ENCODE measurements at places on chromosomes 7 and 10. TPM values are rescaled to one million over a fixed set of nuclear protein-coding genes. Genes with fewer than 3 reads are reported as not detected.
A peak's percentile ranks its signal among the peaks of the same experiment; 100 is the strongest.

The CALY gene
- total RNA-seq, result not detected

The RAPGEF5 gene
- 85.1 TPM for total RNA-seq

The WDFY4 gene
- total RNA-seq, result 44.4 TPM

- no peaks in the 10 kb centered on the region for H3K27me3 ChIP-seq
- no peaks in the 10 kb centered on the region for H3K4me1 ChIP-seq
- H3K36me3 ChIP-seq, result no peaks in the 10 kb centered on the region
Measured at GRCh38 chr7:136027160-136027559, 50.0 kb upstream of the MTPN start.

DNA sequence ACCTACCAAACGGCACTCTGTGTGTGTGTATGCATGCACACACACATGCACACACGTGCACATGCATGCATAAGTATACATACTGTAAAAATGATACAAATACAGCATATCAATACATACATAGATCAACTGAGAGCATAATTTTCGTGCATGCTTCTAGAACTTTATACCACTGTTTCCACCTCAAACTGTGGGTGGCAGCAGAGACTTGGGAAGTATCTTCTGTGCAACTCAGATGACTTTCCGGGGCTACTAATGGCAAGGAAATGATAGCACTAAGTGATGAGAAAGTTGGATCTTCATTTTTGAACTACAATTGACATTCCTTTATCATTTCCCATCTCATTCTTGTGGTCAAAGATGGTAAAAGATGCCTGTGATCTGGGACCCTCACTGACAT, 570.7 kb downstream of the REEP3 start:
- no peaks in the 10 kb centered on the region for H3K4me1 ChIP-seq
- H3K4me3 ChIP-seq, result no peak overlapping the region
- no peak for DNase-seq

- DNase-seq, result peak; percentile 30
- no peak overlapping the region for H3K4me3 ChIP-seq
- peaks cover 58% of the 10 kb centered on the region for H3K27me3 ChIP-seq
- no peaks in the 10 kb centered on the region for H3K4me1 ChIP-seq
- no peaks in the 10 kb centered on the region for H3K36me3 ChIP-seq
Measured at GRCh38 chr7:1651031-1651446, 19.0 kb upstream of the ELFN1 start.

DNA sequence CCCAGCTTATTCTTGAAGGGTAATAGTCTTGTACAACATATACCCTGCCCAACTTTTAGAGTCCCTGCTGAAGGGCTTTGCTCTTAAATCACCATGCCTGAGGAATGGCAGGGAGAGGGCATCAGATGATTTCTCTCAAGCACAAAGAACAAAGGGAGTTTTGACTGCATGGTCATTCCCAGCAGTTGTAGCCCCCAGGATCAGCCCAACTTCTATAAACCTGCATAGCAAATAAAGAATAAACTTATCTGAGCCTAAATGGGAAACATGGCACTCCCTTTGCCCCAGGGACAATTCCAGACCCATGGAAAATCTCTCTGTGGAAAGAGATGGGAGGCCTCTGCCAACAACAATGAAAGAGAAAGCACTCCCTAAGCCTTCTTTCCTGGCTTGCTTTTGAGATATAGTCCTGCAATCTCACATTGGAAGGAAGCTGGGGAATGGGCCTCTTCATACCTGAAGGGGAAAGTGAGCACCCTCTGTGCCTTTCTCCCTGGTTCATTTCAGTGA, 18.7 kb downstream of the CADPS2 start:
- no peak for DNase-seq
- H3K27me3 ChIP-seq, result no peaks in the 10 kb centered on the region
- no peaks in the 10 kb centered on the region for H3K36me3 ChIP-seq
- H3K27ac ChIP-seq, result no peak overlapping the region
- no peaks in the 10 kb centered on the region for H3K4me1 ChIP-seq

DNA sequence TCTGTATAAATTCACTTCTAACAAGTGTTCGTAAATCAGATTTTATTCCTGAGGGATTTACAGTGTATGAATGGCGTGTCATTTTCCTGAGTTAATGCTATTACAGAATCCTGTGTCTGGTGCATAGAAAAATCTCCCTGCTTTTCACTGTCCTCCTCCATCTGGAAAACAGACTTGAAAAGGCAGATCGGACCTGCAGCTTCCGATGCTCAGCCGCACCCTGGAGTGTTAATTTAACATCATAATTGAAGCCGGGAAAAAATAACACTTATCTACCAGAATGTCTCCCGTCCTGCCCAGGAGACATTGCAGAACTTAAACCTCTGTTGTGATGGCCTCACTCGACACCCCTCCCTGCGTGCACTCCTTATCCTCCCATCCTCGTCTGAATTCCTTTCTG, 442.1 kb upstream of the FOXK1 start:
- H3K36me3 ChIP-seq, result no peaks in the 10 kb centered on the region
- no peak overlapping the region for H3K27ac ChIP-seq
- no peaks in the 10 kb centered on the region for H3K27me3 ChIP-seq
- no peak for DNase-seq
- H3K4me3 ChIP-seq, result no peak overlapping the region

DNA sequence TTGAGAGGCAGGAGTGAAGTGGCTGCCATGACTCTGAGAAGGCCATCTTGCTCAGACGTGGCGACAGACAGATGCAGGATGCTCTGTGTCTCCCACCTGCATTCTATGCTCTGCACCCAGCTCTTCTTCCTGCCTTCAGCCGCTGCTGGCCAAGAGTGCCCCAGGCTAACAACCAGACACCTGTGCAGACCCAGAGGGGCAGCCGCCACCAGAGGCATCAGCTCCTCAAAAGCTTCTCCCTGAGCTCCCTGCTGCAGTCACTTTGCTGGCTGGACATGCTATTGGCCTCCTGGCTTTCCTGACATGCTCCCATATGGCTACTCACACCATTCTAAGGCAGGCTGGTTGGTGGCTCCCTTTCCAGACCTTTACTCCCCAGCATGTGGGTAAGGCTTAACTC, 70.6 kb upstream of the GRB10 start:
- no peak for DNase-seq
- no peaks in the 10 kb centered on the region for H3K4me1 ChIP-seq
- no peaks in the 10 kb centered on the region for H3K36me3 ChIP-seq
- H3K27me3 ChIP-seq, result no peaks in the 10 kb centered on the region

Measured in lower lobe of right lung (tissue), 2 donors.